ENCODE measurements at places on chromosomes 2 and 18.

GRCh38 chr2:188378371-188378950 lies 86.8 kb downstream of the GULP1 start:
- DNase-seq: no peak

DNA sequence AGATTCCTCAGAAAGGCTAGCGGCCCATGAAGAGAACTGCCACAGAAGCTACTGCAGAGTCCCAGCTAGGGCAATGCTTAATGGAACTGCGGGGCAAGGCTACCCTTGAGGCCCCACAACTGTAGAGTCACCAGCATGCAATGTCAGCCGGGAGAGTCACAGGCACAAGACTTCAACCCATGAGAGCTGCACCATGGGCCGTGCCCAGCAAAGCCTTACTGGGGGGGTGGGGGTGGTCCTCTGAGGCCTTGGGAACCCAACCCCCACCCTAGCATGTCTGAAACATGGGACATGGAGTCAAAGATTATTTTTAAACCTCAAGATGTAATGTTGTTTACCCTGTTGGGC lies 20.2 kb downstream of the DPP4 start:
- no peak for DNase-seq

GRCh38 chr18:69945220-69946114 lies 2.2 kb downstream of the CD226 start:
- no peak for DNase-seq

- DNase-seq: no peak
These were observed 71.9 kb downstream of the SMAD2 start for GRCh38 chr18:47858607-47859006.

- no peak for DNase-seq
These were observed 192.0 kb downstream of the SLC8A1 start for GRCh38 chr2:40259900-40260299.

- no peak for DNase-seq
These were observed 148.0 kb upstream of the MAPRE2 start for GRCh38 chr18:34893239-34893638.

DNA sequence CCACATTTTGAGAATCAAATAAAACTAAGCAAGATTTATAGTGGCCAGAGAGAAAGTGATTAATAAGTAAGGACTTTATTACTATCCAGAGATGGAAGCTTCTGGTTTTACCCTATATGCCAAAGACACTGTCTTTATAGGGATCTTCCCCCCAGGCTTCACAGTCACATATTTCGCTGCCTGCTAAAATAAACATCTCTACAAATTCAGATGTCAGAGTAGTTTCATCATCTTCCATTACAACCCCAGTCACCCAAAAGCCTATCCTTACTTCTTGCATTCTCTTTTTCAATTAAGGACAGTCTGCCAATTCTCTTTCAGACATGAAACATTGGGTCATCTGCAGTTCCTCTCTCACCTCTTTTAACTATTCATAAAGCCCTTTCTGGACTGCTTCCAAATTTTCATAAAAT lies 28.3 kb downstream of the CREB1 start:
- DNase-seq: no peak

DNA sequence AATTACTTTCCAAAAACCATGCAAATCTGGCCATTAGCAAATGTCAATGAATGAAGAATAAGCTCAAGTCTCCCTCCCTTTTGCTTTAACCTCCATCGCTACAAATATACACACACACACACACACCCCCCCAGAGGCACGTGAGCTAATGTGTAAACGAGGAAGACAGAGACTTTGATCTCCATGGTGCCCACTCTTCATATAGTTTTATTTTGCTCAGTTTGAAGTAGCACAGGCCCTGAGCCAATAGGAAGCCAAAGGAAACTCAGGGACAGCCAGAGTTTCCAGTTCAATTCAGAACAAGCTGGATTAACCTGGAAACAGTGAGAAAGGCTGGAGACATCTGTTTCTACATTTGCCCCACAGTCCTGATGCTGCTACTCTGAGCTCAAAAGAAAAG lies 248.4 kb upstream of the MEIS1 start:
- no peak for DNase-seq

DNA sequence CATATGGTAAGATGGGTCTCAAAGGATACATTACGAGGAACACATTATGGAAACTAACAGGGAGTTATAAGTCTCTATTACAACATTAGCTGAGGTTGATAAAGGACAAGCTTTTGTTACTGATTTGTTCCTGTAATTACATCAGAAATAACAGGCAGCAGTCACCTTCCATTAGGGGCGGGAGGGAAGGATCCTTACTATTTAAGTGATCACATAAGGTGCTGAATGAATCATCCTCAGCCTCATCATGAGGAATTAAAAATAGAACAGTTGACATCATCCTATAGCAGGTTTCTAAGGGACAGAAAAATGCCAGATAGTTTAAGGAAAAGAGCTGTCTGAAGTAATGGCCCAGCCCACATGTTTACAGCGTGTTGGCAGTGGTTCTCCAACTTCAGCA lies 86.9 kb upstream of the MGAT5 start:
- DNase-seq: no peak

DNA sequence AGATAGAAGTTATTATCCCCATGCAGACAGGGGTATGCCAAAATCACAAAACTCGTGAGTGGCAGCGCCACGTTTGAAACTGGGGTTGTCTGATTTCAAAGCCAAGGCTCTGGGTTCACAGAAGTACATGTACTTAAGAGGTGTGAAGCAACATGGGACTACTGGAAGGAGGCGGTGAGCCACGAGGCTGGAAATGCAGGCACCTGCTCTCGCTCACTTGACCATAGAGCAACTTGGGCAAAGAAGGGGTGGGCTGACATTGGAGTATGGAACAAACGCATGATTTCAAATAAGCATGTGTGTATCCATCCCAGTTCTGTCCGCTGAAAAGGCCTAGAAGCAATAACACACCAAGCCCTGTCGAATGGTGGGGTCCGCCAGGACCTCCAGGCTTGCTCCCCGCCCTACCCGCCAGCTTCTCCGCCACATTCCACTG lies 593 bp upstream of the ACTR2 start:
- no peak for DNase-seq

DNA sequence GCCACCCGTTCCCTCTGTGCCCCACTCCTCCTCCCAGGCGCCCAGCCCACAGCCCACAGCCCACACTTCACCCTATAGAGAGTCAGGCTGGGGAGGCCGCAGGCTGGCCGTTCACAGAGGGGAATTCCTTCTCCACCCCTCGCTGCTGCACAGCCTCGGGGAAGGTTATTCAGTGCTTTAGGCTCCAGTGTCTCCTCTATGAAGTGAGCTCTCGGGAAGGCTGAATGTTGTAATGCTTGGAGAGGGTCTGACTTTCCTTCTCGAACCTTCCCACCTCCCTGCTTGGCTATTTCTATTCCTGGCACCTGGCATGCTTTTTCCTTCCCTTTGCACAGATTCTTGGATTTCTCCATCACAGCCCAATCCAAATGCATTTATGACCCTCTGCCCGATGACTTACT lies 62.5 kb upstream of the SMAD7 start:
- DNase-seq: no peak

DNA sequence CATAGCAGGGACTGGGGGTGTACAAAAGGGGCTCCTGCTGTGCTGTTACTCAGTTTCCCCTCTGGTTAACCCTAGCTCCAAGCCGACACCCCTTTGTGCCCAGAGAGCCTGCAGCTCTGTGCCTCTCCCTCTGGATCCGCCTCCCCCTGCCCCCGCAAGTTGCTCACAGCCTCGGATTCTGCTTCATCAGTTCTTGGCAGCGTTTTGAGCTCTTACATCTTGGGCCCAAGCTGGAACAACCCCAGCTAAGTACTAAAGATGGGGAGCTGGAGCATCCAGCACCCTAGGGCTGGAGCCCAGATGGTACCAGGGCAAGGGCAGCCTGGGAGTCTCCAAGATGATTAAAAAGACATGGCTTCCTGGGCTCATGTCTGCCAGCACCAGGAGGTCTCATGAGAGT lies 40.7 kb downstream of the POMC start:
- no peak for DNase-seq

DNA sequence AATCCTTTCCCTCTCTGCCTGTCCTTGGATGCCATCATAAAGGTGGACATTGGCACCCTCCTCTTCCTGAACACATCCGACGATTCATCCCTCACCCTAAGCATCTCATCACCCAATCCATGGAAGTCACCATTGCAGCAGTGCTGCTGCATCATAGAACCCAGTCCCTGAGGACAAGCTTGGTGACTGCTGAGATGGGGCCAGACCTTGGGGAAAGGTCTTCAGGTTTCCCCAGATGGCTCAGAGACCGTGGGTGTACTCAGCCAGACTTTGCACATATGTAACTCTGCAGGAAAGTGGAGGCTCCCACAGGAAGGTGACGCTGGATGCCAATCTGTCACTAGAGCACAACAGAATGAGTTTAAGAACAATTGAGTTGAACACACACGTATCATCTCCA lies 202.2 kb downstream of the SOX11 start:
- no peak for DNase-seq

DNA sequence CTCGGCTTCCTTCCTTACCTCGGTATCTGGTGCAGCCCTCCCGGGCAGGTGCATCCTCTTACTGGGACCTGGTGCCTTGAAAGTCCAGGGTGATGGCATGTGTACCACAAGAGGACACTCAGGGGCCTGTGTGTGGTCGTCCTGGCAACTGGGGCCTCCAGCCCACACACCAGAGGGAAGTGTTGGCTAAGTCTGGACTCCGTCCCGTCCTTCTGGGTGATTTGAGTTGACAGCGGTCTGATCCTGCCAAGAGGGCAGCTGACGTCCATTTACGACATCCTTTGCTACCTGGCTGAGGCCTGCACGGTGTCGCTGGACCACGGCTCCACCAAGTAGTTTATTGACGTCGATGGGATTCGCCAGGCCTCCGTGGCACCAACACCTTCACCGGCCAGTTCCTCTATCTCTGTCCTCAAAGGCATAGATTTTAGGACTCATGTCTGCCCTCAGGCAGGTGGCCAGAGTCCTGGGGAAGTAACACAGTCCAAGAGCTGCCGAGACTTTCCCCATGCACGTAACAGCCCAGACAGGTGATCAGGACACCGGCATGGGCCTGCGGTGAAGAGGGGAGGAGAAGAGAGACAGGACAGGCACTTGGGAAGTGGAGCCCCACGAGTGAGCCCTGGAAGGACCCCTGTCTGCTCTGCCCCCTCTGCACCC lies 186.0 kb upstream of the HDAC4 start:
- no peak for DNase-seq

- DNase-seq: no peak
These were observed 34.7 kb downstream of the WDR33 start for GRCh38 chr2:127776122-127776780.

DNA sequence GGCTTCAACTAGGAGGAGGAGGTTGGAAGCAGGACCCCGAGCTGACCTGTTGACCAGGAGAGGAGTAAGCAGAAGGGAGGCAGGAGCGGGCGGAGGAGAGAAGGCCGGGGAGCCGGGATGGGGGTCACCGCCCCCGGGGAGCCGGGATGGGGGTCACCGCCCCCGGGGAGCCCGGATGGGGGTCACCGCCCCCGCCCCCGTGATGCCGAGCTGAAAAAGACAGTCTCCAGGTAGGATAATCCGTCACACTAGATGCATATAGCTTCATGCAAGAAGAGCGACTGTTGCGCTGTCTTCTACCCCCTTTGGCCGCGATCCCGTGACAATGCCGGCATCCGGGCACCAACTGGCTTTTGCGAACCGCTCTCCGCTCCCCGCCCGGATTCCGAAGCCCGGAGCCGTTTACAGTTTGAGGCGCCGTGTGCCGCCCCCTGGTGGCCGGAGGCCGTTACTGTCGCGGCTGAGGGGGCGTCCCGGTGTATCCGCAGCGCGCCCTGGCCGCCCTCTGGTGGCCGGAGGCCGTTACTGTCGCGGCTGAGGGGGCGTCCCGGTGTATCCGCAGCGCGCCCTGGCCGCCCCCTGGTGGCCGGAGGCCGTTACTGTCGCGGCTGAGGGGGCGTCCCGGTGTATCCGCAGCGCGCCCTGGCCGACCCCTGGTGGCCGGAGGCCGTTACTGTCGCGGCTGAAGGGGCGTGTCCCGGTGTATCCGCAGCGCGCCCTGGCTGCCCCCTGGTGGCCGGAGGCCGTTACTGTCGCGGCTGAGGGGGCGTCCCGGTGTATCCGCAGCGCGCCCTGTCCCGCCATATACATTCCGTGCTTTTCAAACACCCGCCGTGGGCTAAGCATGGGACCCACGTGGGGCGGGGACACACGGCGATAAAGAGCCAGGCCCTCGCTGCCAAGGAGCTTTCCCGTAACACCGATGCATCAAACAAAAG lies 89.6 kb downstream of the ACTR3 start:
- DNase-seq: no peak

GRCh38 chr2:218827701-218828476 lies 3.7 kb downstream of the PRKAG3 start:
- DNase-seq: no peak

- DNase-seq: no peak
These were observed 76.6 kb downstream of the COBLL1 start for GRCh38 chr2:164764996-164765395.

DNA sequence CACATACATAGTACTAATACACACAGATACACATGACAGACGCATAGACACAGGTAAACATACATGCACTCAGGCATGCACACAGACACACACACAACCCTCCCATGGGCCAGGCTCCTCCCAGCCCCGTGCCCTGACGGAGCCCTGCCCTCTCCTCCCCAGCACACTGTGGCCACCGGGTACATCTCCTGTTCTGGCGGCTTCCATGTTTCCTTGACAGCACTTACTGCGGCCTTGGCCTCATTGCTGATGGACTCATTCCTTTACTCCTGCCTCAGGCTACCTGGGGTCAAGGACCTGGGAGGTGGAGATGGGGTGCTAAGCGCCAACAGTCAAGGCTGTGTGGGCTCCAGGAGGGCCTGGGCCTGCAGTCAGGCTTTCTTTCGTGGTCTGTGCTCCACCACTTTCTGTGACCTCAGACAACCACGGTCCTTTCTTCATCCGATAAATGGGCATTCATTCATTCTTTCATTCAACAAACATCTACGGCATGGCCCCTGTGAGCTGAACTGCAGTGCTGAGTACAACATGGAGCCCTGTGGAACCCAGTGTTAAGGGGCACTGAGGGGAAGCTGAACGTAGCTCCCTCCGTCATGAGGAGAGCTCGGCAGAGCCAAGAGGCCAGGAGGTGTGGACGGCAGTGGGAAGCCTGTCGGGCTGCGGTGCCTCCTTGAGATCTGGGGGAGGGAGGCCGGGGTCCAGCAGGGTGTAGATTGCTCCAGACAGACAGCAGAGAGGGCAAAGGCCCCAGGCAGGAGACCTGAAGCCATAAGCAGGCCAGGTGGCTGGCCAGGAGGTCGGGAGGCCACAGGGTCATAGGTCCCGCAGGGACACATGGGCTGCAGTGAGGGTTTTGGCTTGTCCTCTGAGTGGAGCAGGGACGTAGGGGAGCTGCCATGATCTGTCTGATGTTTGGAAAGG lies 190.4 kb upstream of the HDAC4 start:
- DNase-seq: no peak

DNA sequence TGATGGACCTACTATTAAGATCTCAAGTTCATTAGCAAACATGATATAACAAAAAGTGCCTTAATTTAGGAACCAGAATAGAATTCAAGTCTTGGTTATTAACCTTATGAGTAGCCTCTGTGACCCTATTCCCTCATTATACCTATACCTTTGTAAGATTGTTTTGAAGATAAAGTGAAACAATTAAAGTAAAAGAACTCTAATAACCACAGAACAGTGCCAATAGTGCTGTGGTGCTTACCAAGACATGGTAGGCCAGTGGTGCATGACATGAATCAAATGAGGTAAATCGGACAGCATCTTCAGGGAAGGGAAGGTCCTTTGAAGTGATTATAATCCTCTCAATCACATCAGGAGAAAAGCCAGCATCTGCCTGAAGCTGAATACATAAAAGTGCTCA lies 36.4 kb downstream of the METTL4 start:
- no peak for DNase-seq

All from LoVo (cell line).